ENCODE measurements at places on chromosomes 7 and 10.

DNA sequence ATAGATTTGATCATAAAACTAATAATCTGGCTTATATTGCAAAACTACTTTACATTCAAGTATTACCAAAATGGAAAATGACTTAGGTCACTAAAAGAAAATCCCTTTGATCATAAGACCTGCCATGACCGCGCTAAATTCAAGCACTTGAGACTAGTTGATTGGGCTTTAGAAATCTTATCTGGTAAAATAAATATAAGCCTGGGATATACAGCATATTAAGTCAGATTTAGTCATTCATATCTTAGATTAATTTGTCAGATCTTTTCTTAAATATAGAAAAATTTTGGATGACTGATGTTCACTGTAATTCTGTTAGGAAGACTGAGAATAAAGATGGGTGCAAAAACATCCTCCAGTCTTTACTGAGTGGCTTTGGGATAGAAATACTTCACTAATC is 450.0 kb downstream of the HTR7 start:
- no peak for DNase-seq

GRCh38 chr10:111203615-111204014 is 126.8 kb downstream of the ADRA2A start:
- no peak for DNase-seq

- no peak for DNase-seq
These were observed 187.5 kb downstream of the AHR start for GRCh38 chr7:17485904-17486303.

DNA sequence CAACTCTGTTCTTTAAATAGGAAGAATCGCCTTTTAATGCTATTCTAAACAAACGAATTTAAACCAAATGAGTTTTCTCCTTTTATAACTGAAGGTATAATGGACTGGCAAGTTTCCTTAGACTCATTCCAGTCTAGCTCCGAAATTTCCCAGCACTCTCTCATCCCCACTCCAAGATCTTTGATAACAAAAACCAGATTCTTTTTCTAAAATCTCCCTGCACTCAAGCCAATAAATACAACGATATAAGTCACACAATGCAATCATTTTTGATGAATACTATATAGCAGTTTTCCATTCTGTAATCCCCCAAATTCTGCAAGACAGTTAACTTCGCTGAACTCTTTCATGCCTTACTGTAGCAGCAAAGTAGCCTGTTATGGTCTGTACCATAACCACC is 1.9 kb downstream of the OGA start:
- no peak for DNase-seq

DNA sequence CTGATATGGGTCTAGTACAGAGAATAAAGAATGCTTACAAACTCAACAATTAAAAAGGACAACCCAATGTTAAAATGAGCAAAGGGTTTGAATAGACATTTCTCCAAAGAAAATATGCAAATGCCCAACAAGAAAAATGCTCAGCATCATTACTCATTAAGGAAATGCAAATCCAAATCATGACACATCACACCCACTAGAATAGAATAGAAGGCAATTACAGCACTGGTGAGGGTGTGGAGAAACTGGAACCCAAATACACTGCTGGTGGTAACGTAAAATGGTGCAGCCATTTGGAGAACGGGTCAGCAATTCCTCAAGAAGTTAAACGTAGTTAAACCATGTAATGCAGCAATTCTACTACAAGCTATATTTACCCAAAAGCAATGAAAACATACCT is 53.8 kb downstream of the KDM7A start:
- DNase-seq: no peak

- no peak for DNase-seq
These were observed 4.0 kb downstream of the PDAP1 start for GRCh38 chr7:99404235-99404976.

GRCh38 chr7:116408166-116408565 is 91.4 kb upstream of the CAV2 start:
- no peak for DNase-seq

DNA sequence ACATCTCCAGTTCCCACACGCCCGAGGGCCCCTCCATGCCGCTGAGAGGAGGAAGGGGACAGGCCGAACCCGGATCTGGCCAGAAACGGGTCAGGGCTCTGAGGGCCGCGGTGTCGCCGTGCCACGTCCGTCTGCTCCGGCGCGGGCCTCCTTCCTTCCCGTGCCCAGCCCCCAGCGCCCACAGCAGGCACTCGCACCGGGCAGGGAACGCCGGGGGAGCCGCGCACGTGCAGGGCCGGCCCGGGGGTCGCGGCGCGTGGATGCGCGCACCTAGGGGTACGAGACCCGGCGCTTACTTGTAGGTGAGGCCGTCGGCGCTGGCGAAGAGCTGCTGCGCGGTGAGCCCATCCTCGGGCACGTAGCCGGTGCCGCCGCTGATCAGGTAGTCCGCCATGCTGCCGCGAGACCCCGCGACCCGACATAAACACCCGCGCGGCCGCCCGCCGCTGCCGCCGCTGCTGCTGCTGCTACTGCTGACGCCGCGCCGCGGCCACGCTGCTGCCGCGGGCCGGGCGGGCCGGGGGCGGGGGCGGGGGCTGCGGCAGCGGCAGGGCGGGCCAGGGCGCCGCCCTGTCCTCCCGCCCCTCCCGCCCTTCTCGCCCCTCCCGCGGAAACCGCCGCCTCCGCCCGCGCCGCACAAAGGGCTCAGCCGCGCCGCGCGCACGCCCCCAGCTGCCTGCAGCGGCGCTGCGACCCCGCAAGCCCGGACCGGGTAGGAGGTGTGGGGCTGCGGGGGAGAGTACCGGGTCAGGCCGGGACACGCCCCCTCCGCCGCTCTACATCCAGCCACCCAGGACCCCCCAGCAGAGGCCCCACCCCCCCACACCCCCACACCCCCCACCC is 4.1 kb downstream of the IMPDH1 start:
- peak; percentile 47 for DNase-seq

DNA sequence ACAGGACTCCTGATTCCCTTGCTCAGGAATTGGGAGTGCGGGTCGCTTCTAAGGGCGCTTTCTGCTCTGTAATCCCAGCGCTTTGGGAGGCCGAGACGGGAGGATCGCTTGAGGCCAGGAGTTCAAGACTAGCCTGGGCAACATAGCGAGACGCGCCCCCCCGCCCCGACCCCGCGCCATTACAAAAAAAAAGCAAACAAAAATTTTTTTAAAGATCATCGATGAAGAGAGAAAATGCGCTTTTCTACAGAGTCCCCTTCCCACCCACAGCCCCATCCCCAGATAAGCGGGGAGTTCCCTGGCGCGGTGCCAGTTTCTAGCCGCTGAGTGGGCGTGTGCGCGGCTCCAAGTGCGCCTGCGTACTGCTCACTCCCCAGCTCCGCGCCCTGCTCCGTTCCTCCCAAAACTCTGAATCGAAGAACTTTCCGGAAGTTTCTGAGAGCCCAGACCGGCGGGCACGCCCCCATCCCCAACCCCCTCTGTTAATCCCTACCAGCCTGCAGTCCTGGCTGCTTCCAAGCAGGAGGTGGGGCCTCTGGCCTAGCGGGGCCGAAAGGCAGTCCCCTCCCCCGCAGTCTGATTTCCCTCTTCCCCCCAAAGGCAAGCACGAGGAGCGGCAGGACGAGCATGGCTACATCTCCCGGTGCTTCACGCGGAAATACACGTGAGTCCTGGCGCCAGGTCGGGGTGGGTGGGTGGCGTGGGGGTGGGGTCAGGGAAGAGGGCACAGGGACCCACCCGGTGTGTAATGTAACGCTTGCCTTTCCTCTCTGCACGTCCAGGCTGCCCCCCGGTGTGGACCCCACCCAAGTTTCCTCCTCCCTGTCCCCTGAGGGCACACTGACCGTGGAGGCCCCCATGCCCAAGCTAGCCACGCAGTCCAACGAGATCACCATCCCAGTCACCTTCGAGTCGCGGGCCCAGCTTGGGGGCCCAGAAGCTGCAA is 1.0 kb downstream of the HSPB1 start:
- peak; percentile 95 for DNase-seq

DNA sequence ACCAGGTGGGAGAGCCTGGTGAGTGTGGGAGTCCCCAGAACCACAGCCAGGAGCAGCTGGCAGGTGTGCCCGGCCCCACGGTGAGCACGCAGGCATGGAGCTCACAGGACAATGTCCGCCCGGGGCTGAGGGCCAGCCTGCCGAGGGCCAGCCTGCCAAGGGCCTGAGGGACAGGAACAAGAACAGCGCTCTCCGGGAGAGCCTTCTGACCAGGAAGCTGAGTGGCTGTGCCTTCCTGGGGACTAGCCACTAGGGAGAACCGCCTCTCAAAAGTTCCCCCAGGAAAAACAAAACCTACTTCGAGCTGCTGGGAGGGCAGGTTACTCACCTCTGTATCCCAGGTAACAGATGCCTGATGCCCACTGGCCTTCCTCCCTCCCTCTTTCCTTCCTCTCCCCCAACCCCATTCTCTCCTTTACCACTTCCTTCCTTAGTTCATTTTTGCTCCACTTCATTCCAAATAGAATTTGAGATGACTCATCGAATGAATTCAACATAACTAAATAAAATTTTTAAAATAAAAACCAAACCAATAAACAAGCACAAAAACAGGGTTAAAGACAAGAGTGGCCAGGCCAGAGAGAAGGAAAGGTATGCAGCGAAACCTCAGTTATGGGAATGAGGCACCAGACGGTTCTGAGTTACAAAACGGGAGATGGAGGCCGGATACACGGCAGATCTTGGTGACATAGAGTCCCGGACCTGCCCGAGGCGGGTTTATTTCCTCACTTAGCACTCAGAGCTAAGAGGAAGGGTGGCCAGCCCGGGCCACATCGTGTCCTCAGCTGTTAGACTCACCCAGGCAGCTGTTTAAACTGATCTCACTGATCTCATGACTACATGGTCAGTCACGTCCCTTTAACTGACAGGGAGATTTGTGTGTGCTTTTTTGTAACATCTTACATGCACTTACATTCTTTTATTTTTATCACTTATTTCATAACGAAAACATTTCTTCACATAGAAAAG is 128.5 kb downstream of the TNS3 start:
- DNase-seq: peak; percentile 69

GRCh38 chr10:77005871-77006270 is 631.7 kb downstream of the KCNMA1 start:
- no peak for DNase-seq

DNA sequence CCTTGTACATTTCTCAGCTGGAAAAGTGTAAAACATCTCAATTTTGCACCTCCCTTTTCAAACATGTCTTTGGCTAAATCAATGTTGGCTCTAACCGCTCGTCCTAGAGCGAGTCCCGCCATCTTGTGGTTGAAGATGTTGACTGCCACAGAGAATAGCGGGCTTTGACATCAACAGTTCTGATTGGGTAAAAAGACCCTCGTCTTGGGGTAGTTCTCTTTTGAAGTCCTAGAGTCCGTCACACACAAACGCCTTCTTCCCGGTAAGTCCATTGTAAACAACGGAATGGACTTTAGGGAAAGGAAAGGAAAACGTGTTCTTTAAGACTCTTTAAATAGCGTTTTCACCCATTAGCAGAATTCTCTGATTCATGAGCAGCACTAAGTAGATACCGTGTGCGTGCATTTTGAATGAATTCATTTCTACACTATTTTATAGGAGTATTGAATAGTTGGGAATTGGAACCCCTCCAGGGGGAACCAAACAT is 452 bp upstream of the RPP30 start:
- peak; percentile 81 for DNase-seq

- no peak for DNase-seq
These were observed 6.6 kb upstream of the ITIH2 start for GRCh38 chr10:7696545-7696944.

DNA sequence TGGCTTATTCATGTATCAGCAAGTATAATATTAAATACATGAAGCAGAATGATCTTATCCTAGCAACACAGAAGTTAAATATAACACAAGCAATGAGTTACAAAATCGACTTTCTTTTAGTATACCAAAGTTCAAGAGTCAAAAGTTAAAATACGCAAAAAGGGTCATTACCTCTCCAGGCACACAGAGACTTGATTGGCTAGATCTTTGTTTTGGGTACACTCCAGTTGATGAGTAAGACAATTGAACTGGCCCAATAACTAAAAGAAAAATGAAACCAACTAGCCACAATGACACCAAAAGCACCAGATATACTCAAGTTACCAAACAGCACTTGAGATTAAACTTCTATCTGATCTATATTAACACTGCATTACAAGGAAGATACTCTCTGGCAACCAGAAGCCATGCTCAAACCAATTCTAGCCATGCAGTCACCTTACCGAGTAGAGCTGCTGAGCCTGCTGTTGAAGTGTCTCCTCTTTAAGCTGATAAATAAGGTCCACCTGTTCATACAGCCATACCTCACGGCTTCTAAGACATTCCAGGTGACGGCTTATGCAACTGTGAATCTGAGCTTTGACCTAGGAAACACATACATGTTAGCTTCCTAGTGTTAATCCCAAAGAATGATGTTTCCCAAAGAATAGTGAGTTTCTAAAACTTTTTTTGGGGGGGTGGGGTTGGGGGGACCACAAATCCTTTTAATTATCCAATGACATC is 15.6 kb downstream of the NCOA4 start:
- DNase-seq: no peak

DNA sequence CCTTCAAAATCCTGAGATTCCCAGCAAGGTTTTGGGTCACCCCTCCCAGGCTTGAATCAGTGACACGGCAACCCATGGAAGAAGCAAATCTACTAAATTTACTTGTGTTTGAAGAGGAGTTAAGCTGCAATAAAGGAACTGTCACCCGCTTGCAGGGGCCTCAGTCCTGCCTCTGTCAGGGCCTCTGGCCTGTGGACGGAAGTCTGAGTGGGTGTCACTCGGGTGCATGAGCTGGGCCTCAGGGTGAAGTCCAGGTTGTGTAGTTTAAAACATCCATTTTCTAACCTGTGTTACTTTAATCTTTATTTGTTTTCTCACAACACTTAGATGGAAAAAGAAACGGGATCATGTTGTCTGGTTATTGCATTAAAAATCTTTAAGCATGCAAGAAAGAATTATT is 234.9 kb downstream of the ADARB2 start:
- no peak for DNase-seq

Measured in fibroblast of skin of scalp (primary cell).